ENCODE measurements at places on chromosomes 6 and 20.

GRCh38 chr20:16069389-16070010 lies 503.7 kb downstream of the KIF16B start:
- DNase-seq: no peak

DNA sequence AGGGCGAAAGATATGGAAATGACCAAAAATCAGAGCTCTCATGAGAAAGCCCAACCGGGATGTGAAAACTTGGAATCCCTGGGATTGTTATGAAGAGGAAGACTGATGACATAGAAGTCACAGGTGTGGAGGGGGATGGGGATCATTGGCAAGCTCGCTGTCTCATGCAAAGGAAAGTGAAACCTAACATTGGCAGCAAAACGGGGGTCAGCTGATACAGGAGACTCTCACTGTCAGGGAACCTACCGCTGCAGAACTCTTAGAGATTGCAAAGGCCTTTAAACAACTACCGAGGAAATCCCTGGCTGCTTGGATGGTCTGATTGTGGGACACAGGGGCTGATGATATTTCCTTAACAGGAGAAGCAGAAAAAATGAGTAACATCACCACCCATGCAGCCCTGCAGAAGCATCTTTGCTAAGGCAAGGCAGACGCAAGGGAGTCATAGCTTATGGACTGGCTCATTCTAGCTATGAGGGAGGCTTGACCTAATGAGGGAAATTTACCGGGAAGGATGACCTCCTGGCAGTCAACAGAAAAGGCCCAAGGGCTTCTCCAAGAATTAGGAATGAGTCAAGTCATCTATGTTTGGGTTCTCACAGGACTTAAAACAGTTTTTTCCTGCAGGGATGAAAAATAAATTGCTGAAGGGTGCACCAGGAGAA lies 7.0 kb downstream of the MUC21 start:
- no peak for DNase-seq

- no peak for DNase-seq
Observed at GRCh38 chr20:57397693-57398108, 6.5 kb downstream of the RBM38 start.

- DNase-seq: no peak
Observed at GRCh38 chr6:34981951-34982350, 92.9 kb downstream of the ANKS1A start.

GRCh38 chr6:163113358-163113962 lies 301.1 kb upstream of the QKI start:
- DNase-seq: no peak

DNA sequence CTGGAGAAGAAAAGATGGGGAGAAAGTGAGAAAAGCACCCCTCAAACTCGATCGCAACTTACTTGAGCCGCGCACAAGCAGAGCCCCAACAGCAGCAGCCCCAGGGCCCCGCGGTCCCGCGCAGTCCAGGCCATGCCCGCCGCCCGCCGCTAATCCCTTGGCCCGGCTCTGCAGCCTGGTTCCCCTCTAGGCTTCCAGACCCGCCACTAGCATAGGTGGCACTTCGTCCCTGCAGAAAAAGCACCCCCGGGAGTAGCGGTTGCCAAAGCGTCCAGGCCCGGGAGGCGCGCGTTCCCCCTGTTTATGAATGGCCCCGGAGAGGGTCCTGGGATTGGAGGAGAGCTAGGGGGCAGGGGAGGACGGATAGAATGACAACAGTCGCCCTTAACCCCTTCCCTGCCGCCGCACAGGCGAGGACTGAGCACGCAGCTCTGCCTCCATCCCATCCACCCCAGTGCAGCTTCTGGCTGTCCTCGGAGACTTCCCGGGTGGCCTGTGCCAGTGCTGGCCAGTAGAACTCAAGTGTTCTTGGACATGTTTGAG lies 19.9 kb downstream of the COL9A1 start:
- no peak for DNase-seq

- DNase-seq: peak; percentile 54
Observed at GRCh38 chr6:139982652-139983295, 608.3 kb upstream of the CITED2 start.

GRCh38 chr6:52180787-52181558 lies 5.2 kb upstream of the IL17A start:
- no peak for DNase-seq

GRCh38 chr6:159790956-159791598 lies 810 bp downstream of the MRPL18 start:
- DNase-seq: peak; percentile 64

DNA sequence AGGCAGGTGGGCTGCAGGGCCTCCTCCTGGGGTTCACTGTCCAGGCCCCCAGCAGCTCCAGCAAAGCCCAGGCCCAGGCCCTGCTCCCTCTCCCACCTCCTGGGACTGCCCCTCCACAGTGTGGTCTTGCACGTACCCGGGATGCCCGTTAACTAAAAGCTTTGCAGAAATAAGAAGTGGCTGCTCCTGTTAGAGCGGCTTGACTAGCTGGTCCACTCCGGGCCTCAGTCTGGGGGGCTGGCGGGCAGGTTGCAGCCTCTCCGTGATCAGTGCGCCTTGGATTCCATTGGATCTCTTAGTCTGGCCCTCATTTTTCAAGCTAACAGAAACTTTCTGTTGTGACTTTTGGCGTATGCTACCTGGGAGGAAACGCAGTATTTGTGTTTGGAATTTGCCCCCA lies 26.9 kb downstream of the SLCO4A1 start:
- DNase-seq: no peak

GRCh38 chr6:12729467-12729866 lies 12.9 kb downstream of the PHACTR1 start:
- DNase-seq: no peak

DNA sequence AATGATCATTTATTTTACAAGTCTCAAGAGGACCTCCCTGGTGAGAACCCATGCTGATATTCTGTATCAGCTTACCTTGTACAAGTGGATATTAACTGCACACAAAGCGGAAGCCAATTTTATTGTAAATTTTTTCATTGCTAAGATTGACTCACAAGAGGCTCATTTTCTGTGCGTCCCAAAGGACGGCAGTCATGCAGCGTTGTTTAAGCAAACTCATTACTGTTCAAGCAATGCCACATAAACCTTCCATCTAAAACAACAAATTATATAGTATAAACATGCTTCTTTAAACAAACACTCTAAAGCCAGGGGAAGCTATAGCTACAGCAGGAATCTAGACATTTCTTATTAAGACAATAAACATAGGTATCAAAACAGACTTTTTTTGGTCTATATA lies 575.3 kb downstream of the FRK start:
- peak; percentile 88 for DNase-seq

GRCh38 chr6:117992856-117993255 lies 85.8 kb downstream of the SLC35F1 start:
- DNase-seq: no peak

DNA sequence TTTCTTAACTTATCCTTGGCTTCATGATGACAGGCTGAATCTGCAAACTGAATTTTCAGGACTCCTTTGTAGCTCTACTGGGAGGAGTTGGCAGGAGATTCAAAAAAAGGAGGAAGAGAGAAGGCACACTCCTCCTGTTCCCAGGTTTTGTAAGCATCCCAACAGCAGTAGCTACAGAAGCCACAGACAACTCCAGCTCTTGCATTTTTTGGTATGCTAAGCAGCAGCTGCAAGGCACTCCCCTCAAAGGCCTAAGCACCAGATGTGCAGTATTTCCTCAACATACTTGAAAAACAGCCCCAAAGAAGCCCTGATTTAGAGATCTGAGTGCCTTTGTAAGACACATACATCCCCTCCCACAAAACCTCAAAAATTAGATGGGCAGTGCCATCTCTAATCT lies 328.6 kb upstream of the SYNCRIP start:
- DNase-seq: no peak

GRCh38 chr6:44332585-44332984 lies 9.9 kb upstream of the SPATS1 start:
- no peak for DNase-seq

GRCh38 chr6:1686117-1687098 lies 76.7 kb downstream of the FOXC1 start:
- peak; percentile 8 for DNase-seq

DNA sequence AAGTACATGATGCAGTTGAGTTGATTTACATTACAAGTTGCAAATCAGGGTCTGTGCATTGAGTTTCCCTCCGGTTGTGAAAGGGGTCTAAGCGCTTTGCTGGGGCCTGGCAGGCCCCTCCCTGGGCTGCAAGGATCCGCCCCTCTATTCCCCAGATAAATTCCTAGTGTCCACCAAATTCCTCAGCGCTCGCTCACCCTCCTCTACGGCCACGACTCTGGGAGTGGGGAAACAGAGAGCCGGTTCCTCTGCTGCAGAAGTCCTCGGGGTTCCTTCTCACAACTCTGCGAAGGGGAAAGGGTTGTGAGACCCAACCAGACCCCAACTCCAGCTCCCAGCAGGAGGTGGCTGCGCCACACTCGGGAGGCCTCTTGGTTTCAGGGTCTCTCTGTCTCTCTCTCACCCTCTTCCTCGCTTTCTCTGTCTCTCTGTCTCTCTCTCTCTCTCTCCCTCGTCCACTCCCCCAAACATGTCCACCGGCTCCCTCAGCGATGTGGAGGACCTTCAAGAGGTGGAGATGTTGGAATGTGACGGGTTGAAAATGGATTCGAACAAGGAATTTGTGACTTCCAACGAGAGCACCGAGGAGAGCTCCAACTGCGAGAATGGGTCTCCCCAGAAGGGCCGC lies at the start of gene TCF21:
Gene TCF21, plus strand, starts transcription at position 185 of the 628 bp plus-strand sequence. Its CDS starts 285 bp downstream, at position 470.
- no peak for DNase-seq

- DNase-seq: no peak
Observed at GRCh38 chr6:35470663-35471120, 2.5 kb downstream of the RPL10A start.

DNA sequence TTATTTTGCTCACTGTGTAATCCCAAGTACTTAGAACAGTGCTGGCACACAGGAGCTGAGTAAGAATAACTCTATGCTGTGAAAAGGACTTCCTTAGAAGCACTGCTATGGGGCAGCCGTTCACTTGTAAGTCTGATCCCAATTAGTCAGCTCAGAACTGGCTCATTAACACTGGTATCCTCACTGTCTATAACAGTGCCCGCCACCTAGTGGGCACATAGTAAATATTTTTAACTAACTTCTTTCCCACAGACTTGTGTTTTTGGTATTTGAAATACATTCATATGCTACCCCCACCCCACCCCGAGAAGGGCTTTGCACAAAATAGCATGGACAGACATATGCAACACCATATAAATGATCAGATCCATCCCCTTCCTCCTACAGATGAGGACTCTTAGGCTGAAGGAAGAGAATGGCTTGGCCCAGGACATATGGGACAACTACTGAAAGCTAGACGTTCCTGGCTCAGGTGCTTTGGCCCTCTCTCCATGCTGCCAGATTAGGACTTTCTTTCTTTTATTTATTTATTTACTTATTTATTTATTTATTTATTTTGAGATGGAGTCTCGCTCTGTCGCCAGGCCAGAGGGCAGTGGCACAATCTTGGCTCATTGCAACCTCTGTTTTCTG lies 47.1 kb downstream of the DST start:
- peak; percentile 61 for DNase-seq

GRCh38 chr6:6660339-6661045 lies 72.0 kb downstream of the LY86 start:
- no peak for DNase-seq

DNA sequence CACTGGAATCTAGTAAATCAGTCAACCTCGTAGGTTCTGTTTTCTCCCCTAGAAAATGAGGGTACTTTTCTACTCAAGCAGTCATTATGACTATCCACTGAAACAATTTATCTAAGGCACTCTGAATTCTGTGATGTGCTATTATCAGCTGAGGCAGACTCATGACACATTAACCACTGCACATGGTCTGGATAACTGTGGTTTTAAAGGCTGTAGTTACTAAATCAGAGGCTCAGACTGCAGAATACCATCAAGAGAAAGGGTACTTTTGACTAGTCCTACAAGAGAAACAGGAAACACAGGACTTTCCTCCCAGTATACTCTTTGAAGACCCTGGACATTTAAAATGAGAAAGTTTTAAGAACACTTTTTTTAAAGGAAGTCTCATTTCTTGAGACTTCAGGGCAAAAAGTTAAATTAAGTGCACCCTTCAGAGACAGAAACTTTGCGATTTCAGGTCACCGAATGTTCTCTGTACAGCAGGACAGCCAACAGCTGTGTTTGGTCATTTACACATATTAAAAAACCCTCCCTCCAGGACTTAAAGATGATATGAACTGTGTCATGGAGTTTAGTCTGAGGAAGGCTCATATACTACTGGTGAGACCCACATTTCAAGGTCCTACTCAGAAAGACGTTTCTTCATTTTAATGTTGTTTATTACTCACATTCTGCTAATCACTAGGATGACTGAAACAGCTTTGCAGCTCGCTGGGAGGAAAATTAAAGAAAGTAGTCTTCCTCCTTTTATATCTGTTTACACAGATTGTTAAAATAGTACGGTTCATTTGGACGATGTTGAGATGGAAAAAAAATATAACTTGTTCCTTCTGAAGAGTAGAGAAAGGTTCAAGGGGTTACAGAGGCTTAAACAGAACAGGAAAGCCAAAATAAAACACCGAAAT lies 19.9 kb downstream of the ATXN1 start:
- DNase-seq: no peak

- DNase-seq: no peak
Observed at GRCh38 chr20:61159957-61160686, 91.9 kb upstream of the CDH4 start.

- DNase-seq: no peak
Observed at GRCh38 chr6:147699637-147700036, 191.1 kb downstream of the SAMD5 start.

GRCh38 chr6:140661691-140662090 lies 1287.2 kb upstream of the CITED2 start:
- DNase-seq: no peak

DNA sequence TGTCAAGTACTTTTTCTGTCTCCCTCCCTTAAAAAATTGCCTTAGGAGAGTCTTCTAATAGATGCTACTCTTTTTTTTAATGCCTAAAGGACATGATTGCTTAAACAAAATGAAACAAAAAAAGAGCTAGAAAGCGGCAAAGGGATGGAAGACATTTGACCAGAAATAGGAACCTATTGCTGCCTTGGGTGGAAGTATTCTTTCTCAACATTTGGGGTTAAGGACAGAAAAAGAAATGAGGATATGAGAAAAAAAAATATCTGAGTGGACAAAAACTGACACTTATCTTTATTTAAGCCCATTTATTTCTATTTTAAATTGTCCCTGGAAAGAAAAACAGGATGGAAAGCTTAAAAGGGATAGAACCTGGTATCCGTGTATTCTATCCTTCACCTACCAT lies 664.9 kb upstream of the CITED2 start:
- no peak for DNase-seq

DNA sequence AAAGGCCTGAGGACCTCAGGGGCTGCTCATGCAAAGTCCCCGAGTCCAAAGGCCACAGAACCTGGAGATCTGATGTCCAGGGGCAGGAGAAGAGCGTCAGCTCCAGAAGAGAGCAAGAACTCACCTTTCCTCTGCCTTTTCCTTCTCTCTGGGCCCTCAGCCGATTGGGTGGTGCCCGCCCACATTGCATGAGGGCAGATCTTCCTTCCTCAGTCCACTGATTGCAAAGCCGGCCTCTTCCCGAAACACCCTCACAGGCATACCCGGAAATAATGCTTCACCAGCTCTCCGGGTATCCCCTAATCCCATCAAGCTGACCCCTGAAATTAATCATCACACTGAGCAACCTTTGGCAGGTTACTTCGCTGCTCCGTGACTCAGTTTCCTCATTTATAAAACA lies 33.4 kb downstream of the SPDEF start:
- no peak for DNase-seq

- no peak for DNase-seq
Observed at GRCh38 chr20:24340933-24341332, 128.5 kb upstream of the SYNDIG1 start.
